EH (cell line): ENCODE measurements at places on chromosomes 11 and 22.

GRCh38 chr11:96306933-96307775 is 35.8 kb downstream of the MAML2 start:
- DNase-seq = peak; percentile 99

DNA sequence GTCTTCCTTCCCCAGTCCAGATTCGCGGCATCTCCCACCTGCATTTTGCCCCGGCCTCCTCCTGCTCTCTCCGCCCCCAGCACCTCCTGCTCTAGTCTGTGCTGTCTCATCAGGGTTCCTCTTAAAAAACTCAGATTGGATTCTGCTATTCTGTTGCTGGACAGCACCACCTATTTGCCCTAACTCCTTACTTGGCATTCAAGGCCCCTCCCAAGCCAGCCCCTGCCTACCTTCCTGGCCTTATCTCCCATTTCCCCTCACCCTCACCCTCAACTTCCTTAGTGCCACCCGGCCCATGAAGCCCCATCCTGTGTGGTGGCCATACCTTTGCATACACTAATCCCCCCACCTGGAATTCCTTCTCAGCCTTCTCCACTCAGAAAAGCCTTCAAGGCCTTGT is 59.9 kb upstream of the PRDM11 start:
- no peak for DNase-seq

GRCh38 chr11:78030429-78031325 is 7.6 kb upstream of the KCTD14 start:
- peak; percentile 58 for DNase-seq

DNA sequence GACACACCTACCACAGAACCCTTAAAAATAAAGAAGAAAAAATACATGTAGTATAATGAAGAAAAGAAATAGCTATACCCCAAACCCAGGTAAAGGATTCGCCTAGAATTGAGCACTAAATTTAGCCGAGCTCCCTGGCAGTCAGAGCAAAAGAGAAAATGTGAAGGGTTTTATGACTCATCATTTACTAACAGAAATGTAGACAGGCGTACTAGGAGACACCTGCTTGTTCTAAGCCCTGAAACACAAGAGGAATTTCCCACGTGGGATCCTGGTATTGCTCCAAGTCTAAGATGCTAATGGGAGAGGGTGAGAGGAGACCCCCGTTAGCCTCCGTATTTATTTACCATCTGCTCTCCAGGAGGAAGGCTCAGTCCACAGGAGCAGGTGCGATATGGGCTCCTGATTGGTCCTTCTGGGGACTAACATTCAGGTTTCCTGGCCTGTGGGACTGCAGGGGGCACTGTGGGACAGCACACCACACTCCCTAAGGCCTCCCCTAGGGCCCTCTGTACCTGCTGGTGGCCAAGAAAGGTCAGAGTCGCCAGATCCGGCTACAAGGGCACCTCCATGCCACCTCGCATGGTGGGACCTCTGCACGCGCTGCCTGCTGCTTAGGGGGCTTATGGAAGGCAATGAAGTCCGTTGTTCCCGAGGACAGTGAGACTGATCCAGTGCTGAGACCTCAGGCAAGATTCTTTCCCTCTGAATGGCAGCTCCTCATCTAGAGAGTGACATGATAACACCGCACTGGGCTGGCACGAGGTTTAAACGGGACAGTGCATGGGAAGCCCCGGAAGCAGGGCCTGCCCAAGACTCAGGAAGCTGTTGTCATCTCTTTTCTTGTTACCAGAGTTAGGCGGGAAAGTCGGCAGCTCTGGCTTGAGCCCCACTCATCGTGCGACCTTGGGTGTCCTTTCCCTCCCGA is 25.8 kb downstream of the KCNC1 start:
- peak; percentile 40 for DNase-seq

DNA sequence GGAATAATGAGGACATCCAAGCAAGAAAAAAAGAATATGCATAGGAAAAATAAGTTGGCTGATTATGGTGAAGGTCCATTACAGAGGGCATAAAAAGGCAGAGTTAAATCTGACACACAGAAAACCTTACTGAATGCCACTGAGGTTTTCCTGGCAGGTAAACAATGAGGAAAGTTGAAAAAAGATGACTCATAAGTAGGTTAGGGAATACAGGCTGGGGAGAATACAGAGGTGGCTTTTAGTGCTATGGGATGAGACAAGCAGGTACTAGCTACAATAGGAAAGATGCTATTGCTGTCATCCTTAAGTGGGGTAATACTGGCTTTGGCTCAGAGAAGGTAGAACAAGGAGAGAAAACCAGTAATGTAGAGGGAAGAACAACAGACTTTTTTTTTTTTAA is 44.7 kb downstream of the CSTF3 start:
- DNase-seq = no peak

- no peak for DNase-seq
Measured at GRCh38 chr22:44109416-44109815, 71.3 kb upstream of the PARVG start.

GRCh38 chr11:92149996-92150395 is 74.6 kb upstream of the FAT3 start:
- DNase-seq = peak; percentile 17

DNA sequence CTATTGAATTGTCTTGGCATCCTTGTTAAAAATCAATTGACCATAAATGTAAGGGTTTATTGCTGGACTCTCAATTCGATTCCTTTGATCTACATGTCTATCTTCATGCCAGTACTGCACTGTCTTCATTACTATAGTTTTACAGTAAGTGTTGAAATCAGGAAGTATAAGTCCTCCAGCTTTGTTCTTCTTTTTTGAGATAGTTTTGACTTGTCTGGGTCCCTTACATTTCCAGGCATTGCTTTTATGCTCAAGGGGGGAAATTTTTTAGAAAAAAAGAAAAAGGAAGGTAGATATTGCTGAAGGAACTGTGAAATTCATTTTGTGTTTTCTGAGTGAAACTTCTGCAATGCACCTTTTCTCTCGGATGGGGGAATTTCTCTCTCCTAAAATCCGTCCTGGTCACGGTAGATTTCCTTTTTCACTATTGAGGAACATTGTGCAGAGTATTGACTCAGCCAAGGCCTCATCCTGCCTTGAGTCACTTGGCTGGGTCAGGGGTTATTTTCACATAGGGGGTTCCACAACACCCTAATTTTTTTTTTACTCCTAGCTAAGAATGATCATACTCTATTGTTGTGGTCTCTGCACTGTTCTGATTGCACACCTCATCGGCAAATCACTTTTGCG is 2.8 kb upstream of the ACER3 start:
- DNase-seq = no peak

- DNase-seq = peak; percentile 79
Measured at GRCh38 chr11:304915-305843, 2.4 kb upstream of the IFITM2 start.

GRCh38 chr11:62602141-62603071 is 741 bp upstream of the MTA2 start:
- peak; percentile 63 for DNase-seq

GRCh38 chr22:50151571-50152537 is 18.7 kb upstream of the PANX2 start:
- DNase-seq = no peak

- no peak for DNase-seq
Measured at GRCh38 chr11:71330349-71330748, 78.0 kb upstream of the SHANK2 start.
